HuH-7.5 (cell line): ENCODE measurements at places on chromosomes 7 and 10.

DNA sequence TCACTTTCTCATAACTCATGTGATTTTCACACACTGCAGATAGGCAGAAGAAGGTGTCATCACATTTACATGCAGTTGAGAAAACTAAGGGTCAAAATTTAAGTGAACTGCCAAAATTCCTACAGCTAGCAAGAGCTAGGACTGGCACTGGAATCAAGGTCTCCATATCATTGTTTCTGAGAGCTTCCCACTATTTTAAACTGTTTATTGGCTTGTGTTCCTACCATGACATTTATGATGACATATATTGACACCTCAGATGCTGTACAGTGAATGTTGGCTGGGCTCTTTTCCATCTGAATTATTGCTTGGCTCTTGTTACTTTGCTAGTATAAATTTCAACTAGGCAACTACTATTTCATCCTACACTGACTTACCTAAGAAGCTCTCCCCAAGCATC is 2.0 kb downstream of the THSD7A start:
- no peak for DNase-seq

DNA sequence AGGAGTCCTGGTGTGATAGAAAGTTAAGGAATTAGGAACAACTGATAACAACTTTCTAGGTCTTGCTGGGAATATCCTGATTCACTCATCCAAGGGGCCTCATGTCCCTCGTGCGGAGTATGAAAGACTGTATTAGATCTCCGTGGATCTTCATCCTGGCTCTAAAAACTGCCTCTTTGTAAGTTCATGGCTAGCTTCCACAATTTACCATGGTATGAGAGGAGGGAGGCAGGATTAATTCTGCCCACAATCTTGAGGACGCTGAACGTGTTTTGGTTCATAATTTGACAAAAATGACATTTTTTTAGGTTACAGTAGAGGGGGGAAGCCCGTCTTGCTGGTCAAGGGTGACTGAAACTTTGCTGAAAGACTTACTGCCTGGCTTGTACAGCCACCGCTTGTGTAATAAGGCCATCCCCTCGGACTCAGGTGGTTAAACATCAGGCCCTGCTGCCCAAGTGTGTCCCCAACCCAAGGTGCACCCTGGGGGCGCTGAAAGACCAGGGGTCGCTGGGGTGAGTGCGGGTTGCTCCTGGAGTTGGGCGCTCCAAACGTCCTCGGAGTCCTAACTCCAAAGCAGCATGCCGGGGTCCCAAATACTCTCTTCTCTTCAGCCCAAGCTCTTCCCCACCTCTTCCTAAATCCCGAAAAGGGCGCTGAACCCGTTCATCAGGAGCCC is 733 bp downstream of the HIBADH start:
- DNase-seq, result peak; percentile 28

- DNase-seq, result no peak
Observed at GRCh38 chr7:49398236-49398635, 375.2 kb upstream of the VWC2 start.

- DNase-seq, result no peak
Observed at GRCh38 chr7:142943706-142944268, 4.5 kb downstream of the LLCFC1 start.

- DNase-seq, result no peak
Observed at GRCh38 chr10:117216028-117216427, 18.7 kb downstream of the KCNK18 start.

GRCh38 chr7:15503603-15504290 is 58.1 kb downstream of the AGMO start:
- DNase-seq, result no peak
